Naive B cell (primary cell): ENCODE measurements at places on chromosomes 2 and 18.

- DNase-seq: no peak
These were observed 75.4 kb downstream of the ANKRD12 start for GRCh38 chr18:9211955-9212354.

DNA sequence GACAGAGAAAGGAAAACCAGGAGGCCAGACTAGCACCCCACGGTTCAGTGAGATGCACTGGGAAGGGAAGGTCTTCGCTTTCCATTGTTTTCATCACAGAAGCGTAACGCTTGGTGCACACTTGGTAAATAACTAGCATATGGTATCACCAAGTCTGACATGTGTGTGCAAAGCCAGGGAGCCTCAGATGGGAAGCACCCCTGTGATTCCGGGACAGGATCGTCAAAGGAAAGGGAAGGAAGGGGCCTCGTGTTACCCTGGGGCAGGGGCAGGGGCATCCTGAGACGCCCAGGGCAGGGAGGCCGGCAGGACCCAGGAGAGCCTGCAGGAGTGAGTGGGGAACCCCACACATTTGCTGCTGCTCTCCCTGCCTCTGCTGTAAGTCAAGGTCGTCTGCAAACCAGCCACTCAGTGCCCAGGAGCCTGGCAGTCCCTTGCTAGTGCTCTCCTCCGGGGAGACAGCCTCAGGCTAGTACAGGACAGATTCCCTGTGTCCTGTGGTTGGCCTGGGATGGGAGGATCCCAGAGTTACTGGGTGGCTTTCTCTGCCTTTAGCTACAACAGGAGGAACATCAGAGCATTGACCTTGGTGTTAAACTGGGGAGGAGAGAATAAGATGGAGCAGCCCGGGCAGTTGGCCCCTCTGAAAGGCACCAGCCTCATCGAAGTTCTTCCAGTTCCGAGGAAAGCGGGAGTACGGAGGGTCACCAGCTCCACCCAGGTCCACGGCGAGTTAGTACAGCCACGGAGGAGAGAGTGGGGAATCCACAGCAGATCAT lies 192.5 kb downstream of the NDUFA10 start:
- DNase-seq: no peak

GRCh38 chr18:51137026-51137729 lies 60.3 kb downstream of the MEX3C start:
- no peak for DNase-seq

- DNase-seq: no peak
These were observed 264.7 kb downstream of the TNS1 start for GRCh38 chr2:217738061-217738460.

GRCh38 chr2:197879812-197880408 lies 75.5 kb downstream of the PLCL1 start:
- no peak for DNase-seq

DNA sequence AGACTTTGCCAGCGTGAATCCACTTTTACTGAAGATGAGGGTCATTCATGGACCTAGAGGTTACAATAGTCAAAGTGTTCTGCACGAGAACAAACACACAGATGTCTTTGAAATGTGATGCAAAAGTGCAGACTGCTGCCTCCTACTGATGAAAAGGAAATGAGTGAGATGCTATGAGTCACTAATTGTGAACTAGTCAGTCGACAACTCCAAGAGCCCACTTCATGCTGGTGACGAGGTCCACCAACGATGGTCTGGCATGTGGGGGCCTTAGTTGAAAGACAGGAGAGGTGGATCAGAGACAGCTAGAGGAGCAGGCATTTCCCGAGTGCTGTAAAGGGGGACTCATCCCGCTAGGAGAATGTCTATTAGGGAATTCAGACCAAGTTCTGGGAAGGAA lies 17.1 kb upstream of the ZNF236 start:
- no peak for DNase-seq

DNA sequence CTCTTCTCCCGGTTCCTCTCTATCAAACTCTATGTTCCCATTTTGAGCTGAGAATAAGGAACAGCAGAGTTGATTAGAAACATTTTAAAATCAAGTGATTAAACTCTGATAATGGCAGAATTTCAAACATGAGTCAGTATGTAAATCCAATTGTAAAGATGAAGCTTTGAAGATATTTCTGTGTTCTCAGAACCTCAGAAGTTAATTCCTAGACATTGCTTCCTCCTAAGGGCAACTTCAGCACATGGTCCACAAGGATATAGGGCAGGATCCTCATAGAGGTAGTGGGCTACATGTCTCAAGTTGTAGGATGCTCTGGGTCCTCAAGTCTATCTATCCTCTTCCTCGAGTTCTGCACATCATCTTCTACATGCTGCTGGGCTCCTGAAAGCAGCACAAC lies 46.3 kb downstream of the QPCT start:
- no peak for DNase-seq

DNA sequence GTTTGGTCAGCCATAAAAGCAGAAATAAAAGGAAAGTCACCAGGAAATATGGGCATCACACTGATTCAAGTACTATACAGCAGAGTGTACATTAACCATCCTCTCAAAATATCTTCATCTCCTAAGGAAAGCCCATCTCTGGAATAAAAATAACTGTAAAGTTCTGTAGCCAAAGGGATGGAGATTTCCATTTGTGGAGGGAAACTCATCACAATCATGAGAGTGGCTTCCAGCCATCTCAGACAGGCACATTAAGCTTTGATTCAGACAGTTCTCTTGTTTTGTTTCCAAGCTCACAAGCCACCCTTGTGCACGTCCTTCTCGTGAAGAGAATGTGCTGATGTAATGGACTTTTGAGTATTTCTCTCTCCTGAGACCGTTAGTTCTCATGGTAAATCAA lies 695.5 kb downstream of the LRRTM4 start:
- DNase-seq: no peak

GRCh38 chr2:208426412-208427045 lies 19.9 kb downstream of the PTH2R start:
- no peak for DNase-seq

DNA sequence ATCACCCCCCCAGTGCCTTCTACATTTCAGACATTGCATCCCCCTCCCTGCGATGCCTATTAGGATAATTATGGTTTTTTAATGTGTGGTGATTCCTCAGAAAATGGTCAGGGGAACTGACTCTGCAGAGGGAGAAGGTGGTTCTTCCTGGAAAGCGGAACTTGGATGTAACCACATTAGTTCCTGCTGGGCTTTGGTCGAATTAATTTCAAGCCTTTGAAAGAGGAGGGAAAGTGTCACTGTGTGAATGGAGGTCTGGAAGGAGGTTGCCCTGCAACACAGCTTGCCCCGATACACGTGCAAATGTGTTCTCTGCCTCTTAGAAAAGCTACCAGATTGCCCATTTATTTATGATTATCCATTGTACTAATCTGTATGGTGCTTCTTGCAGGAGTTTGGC lies 63.2 kb upstream of the TPO start:
- DNase-seq: no peak

GRCh38 chr2:64405581-64406406 lies 48.2 kb upstream of the LGALSL start:
- DNase-seq: no peak

- no peak for DNase-seq
These were observed 83.7 kb upstream of the CDH19 start for GRCh38 chr18:66687635-66688034.

DNA sequence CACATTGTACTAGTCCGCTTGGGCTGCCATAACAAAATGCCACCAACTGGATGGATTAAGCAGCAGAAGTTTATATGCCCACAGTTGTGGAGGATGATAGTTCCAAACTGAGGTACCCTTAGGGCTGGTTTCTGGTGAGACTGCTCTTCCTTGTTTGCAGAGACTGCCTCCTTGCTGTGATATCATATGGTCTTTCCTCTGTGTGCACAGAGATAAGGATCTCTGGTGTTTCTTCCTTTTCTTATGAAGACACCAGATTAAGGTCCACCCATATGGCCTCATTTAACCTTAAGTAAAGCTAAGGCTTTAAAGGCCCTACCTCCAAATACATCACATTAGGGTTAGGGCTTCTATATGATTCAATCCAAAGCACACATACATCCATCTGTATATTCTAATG lies 738.2 kb upstream of the GCFC2 start:
- DNase-seq: no peak

DNA sequence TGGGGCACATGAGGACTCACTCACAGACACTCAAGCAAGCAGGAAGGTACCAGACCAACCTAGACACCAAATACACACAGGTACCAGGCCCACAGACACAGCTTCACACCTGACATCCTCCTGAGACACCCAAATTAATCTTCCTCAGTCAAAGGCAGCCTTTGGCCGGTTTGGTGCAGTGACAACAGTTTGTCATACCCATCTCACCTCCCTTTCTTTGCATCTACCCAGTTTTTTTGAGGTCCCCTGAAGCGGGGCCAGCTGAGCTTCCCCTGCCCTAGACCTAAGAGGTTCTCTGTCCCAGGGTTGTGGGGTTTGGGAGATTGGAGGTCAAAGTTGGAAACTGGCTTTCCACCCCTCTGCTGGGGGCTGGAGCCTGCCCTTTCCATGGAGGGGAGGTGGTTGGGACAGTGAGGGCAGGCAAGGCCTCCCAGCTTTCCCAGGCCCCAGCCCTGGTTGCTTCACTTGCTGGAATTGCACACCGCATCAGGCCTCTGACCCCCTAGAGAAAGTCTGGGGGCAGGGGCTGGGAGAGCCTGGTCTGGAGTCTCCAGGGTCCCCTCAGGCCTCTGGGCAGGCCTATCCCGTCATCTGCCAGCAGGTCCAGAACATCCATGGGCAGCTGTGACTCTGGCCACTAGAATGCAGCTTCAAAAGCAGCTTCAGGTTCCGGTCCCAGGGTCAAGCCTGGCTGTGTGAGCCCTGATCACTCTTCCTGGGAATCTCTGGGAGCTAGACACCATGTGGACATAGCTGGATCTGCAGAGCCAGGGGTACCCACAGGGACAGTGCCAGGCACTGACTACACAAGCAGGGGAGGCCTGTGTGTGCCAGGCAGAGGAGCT lies 12.5 kb upstream of the TEX261 start:
- no peak for DNase-seq

- no peak for DNase-seq
These were observed 209.3 kb upstream of the SOX11 start for GRCh38 chr2:5482929-5483331.

DNA sequence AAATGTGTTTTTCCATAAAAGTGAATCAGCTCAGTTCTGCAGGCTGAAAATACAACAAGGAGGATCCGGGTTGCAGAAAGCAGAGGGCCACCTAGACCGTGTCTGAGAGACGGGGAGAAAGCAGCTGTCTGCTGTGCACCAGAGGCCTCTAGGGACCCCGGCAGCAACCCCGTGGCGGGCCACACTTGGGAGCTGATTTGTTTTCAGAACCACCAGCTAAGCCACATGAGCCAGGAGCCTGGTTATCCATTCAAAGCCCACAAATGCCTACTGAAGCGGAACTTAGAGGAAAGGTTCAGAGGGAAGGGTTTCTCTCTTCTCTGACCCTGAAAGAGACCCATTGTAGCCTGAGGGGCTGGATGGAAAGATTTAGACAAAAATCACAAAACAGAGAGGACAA lies 28.4 kb upstream of the ID2 start:
- DNase-seq: no peak

- DNase-seq: no peak
These were observed 12.3 kb downstream of the TMEM237 start for GRCh38 chr2:201631041-201631440.

GRCh38 chr2:168426861-168427260 lies 29.2 kb upstream of the CERS6 start:
- DNase-seq: no peak

GRCh38 chr2:99088017-99088416 lies 53.5 kb upstream of the C2orf15 start:
- no peak for DNase-seq

GRCh38 chr2:239002591-239002953 lies 154.7 kb downstream of the TWIST2 start:
- no peak for DNase-seq

DNA sequence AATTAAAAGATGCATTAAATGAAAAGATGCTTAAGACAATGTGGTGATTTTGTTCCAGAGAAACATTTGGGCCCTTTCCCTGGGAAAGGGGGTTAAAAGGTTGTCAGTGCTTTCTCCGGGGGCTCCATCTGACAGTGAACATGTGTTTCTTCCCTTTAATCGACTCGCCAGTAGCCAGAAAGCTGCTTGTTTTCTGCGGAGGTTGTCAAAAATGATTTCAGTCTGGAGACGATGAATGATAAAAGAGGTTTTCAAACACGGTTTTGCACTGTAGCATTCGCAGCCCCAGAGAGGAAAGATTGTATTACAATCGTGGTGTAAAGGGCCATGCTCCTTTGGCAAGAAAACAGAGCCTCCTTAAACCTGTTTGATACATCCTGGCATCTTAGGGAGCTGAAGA lies 111.5 kb upstream of the MEIS1 start:
- no peak for DNase-seq

- DNase-seq: no peak
These were observed 67.9 kb upstream of the GLS start for GRCh38 chr2:190812506-190813294.

- DNase-seq: no peak
These were observed 144.3 kb downstream of the VAPA start for GRCh38 chr18:10057894-10058791.

DNA sequence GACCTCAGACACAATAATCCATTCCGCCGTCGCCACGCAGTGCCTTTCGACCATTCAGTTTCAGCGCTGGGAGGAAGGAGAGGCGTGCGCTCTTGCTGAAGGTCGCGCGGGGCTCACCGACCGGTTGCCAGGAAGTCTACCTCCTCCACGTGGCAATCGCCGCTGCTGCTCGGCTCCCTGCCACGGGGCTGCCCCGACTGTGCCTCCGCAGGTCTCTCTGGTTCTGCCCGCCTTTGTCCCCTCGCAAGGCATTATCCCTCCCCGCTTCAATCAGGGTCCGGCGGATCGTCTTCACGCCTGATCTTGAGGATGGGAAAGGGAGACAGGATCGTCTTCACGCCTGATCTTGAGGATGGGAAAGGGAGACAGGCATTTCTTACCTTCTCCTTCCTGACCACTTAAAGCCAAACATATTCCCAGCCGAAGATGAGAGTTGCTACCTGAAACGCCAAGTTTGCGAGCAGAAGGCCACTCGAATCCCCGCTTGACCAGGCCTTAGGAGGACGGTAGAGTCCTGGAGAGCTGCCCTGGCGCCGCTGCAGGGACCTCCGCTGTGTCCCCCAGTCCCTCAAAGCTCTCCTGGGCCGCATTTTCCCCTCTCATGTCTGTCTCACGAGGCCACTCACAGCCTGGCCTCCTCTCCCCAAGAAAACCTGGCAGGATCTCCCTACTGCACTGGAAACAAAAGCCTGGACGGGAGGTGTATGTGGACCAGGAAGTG lies 4.3 kb upstream of the GPR45 start:
- DNase-seq: peak; percentile 16

DNA sequence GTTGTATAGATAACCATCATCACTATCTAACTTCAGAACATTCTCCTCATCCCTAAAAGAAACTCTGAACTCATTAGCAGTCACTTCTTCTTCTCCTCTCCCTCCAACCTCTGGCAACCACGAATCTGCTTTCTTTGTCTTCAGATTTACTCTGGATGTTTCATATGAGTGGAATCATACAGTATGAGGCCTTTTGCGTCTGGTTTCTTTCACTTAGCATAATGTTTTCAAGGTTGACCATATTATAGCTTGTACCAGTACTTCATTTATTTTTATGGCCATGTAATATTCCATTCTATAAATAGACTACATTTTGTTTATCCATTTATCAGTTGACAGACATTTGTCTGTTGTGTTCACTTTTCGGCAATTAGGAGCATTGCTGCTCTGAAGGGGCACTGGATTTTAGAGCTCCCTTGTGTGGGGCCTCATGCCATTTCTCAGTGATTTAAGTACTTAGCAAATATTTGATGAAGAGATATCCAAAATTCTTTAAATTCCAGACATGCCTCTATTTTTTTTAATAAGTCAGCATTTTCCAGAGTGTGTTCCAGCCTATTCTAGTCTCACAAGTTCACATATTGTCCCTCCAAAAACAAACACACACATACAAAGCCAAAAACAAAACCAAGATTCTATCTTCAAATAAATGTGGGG lies 22.5 kb upstream of the MAP3K20 start:
- DNase-seq: no peak

- DNase-seq: no peak
These were observed 22.4 kb downstream of the TET3 start for GRCh38 chr2:74007121-74007520.
